NCI-H1930 (cell line): ENCODE measurements at places on chromosomes 11 and 22.

GRCh38 chr11:14905104-14906033, 13.3 kb upstream of the CYP2R1 start:
- DNase-seq, result peak; percentile 60

GRCh38 chr11:20363500-20364340, at the start of gene HTATIP2:
Gene HTATIP2, plus strand, starts transcription at chr11:20363714. Its CDS starts 524 bp downstream, at chr11:20364238.
- DNase-seq, result peak; percentile 69

- no peak for DNase-seq
Measured at GRCh38 chr11:72326151-72326848, 82.3 kb upstream of the PHOX2A start.

DNA sequence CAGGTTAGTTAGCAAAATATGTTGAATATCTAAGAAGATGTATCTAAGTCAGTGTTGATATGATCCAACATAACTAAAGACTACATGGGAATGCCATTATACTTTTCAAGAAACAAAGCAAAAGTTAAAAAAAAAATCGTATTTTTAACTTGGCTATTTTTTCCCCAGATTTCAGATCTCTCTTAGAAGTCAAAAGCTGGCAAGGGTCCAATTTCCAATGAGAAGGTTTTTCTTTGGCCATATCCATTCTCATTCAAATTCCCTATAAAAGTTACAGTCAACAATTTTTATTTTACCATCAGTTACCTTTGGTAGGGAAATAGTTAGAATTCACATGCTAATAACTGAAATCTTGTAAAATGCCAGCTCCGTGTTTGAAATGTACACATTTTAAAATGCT, 70.5 kb upstream of the FAT3 start:
- no peak for DNase-seq

- peak; percentile 26 for DNase-seq
Measured at GRCh38 chr11:130448416-130449309, at the start of gene ADAMTS15. Gene ADAMTS15, plus strand, starts transcription at chr11:130448645. Its CDS starts 329 bp downstream, at chr11:130448974.

DNA sequence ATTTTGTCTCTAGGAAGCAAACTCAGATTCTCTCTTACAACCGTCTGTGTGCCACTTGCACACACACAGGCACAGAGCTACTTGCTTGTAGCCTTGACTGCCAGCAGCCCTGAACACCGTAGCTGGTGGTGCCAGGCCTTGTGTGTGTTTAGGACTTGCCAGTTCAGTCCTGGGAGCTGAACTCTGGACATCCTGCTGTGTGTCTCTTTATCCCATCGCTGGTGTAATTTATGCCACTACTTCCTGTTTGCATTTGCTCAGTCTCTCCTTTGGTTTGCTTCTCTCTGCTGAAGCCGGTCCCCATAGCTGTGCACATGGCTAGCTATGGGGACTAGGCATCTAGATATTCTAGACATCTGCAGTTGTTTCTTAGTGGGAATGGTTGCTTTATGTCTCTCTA, 24.0 kb downstream of the MARK2 start:
- DNase-seq, result no peak

GRCh38 chr11:33874433-33874832, 17.4 kb downstream of the LMO2 start:
- DNase-seq, result no peak

DNA sequence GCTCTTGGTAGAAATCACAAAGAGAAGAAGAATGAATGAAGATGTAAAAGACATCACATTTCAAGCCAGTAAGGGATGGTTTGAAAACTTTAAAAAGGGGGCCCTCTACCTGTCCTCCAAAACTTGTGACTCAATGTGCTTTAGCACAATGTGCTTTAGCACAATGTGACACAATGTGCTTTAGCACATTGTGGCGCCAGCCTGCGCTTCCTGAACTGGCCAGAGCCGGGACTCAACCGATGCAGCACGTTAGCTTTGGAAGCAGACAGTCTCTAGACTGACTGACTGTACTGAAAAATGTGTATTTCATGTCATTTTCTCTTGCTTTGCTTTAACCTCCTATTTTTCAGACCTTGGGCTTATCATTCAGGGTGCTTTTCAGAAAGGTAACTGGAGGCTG, 63.5 kb downstream of the FAM83F start:
- DNase-seq, result no peak

DNA sequence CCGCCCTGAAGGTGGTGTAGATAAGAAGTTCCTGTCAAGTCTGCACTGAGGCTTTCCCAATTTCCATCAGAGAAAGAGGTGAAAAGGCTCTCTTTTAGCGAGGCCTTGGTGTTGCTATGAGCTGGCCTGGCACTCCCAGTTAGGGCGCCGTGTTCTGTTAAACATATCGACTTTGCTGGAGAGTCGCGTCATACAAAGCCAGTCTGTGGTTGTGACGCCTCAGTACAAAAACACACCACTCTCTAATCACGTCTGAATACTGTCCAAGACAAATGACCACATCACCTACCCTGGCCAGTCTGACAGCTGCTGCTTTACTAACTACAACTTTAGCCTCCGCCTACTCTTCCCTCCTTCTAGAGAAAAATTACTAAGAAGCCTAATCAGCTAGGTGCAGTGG, 8.0 kb upstream of the TOLLIP start:
- DNase-seq, result no peak

DNA sequence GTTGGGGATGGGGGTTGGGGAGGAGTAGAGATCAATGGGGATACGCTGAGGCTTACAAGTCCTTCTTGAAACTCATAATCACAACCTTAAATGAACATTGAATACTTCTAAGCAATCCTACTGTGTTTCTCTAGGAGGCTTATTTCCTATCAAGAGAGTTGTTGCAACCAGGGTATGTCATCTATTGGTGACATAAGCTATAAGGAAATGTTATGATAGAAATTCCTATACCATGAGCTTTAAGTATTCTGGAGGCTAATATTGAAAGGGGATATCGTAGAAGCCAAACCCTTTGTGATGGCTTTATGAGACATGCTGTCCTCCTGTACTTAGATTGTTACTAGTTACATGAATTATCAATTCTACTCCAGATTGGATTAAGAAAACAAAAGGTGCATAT, 72.9 kb downstream of the DKK3 start:
- no peak for DNase-seq

- DNase-seq, result no peak
Measured at GRCh38 chr11:103031834-103032233, 60.1 kb downstream of the DCUN1D5 start.

DNA sequence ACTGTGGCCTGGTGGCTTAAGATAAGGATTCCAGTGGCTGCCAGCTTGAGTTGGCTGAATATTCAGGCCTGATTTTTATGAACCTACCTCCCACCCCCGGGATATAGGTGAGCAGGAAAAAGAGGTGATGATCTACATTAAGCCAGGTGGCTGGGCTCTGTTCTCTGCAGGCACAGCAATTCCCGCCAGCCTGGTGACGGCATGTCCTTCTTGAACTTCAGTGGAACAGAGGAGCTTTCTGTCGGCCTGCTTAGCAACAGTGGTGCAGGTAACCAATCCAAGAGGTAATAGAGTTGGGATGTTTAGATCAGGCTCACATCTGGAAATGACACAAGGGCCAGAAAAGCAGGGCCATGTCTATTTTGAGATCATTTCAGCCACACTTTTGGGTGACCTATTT, 68.7 kb downstream of the DEPDC5 start:
- DNase-seq, result no peak

DNA sequence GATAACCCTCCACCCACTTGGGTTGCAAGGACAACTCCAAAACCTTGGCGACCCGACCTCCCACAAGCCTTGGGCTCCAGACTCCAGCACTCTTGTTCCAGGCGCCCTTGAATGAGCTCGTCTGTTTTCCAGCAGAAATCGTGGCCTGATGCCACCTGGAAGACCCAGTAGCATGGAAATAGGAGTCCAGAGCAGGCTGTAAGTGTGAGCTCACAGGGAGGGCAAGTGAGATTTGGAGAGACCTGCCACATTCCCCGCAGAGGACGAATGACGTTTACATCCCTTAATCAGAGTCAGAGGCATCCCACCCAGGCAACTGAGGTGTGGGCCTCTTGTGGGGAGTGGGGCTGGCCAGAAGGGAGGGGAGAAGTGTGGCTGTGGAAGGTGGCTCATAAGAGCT, 71.9 kb downstream of the LDLRAD3 start:
- DNase-seq, result no peak

DNA sequence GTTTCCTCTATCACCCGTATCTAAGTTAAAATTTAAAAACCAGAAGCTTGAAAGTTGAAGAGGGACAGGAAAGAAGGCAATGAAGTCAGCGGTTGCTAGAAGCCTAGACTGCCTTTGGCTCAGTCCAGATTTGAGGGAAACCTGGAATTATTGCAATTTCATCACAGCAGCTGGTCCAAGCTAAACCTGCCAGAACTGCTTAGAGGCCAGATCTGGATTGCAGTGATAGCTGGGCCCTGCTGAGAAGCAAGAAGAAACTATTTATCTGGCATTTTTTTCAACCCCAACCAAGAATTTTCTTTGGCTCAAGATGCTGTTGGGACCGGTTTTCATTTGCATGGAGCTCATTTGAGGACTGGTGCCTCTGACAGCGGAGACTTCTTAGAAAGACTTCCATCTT, 121.5 kb upstream of the TEAD1 start:
- no peak for DNase-seq

DNA sequence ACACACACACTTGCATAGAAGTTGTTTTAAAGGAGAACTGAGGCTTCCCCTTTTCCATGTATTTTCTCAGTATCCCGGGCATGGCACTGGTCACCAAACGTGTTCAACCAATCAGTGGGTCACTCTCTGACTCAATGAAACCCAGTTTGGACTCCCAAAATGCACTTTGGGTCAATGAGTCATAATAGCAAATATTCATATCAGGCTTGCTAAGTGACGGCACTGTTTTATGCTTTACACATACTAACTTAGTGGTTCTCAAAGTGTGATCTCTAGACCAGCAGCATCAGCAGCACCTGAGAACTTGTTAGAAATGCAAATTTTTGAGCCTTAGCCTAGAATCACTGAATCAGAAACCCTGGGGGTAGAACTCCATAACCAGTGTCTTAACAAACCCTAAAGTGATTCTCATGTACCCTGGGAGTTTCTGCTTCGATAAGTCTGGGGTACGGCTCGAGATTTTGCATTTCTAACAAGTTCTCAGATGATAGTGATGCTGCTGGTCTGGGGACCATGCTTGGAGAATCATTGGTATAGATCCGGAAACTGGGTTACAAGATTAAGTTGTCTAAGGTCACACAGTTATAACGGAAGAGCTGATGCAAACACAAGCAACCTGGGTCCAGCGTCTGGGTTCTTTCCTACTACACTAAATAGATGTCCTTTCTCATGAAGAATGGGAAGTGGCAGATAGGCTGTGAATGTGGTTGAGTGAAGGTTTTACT, 35.6 kb downstream of the ETS1 start:
- DNase-seq, result no peak

DNA sequence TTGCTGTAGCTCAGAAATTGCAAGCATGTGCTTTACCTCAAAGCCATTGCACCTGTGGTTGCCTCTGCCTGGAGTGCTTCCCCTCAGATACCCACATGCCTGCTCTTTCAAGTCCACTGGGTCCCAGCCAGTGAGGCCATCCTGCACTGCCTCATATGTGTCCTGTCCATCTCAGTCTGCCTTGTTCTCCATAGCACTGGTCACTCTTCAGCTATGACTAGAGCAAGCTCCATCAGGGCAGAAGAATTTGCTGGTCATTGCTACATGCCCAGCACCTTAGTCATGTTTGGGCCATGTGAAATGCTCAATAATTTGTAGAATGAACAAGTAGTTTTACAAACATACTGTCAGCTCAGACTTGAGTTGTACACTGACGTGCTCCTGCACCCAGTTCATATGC, 64.4 kb upstream of the HORMAD2 start:
- no peak for DNase-seq

DNA sequence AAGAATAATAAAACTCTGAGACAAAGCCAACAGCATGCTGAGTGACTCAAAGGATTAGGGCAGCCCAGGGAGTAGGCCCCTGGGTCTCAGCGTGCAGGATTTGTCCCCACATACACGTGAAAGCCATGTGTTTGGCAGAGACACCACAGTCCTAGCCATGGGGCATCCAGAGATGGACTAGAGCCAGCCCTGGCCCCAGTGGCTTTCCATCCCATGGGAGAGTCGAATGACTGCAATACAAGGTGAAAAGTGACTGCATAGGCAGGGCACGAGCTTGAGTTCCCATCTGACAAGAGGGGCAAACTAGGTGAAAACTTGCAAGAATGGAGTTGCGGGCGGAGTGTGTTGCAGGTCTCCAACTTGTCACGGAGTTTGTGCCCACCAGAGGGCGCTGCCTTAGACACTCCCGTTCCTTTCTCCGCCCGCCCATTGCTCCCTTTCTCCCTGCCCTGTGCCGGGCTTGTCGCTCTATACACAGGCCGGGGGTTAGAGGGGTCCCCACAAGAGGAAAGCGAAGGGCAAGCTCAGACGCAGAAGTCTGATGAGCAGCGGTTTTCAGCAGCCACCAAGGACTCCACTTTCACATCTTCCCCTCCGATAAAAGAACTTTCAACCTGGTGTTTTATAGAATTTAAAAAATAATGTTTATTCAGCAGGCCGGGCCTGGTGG, 24.2 kb downstream of the TSKU start:
- DNase-seq, result peak; percentile 77

- no peak for DNase-seq
Measured at GRCh38 chr22:47218671-47219070, 456.2 kb downstream of the TBC1D22A start.

DNA sequence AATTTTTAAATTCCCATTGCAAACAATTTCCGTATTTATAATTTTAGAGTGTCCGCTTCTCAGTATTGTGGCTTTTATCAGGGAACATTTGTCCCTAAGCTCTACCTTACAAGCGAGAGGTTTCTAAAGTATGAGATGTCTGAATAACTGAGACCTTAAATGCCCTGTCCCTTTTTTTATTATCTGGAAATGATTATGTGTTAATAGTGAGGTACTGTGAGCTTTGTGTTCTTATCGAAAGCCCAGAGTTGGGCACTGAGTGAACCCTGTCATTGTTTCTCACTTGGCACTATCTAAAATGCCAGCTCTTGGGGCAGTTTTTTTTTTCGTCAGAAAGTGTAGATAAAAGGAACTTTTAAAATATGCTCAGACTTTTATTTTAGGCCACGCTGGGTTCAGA, 9.5 kb downstream of the CTTN start:
- no peak for DNase-seq

DNA sequence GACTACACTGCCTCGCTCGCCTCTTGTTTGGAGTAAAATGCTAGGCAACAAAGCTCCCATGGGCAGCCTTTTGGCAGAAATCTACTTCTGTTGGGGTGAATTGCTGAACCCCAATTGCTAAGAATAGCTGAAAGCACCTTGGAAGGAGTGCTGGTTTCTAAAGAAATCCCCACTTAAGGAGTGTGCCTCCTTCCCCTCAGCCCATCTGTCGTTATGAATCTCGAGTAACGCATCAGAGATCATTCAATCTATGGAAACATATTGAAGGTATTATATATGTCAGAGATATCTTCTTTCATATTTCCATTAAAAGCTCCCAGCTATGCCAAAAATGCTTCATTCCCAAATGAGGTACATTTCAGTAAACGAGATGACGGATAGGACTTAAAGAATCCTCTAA, 229.6 kb upstream of the BLID start:
- DNase-seq, result no peak

DNA sequence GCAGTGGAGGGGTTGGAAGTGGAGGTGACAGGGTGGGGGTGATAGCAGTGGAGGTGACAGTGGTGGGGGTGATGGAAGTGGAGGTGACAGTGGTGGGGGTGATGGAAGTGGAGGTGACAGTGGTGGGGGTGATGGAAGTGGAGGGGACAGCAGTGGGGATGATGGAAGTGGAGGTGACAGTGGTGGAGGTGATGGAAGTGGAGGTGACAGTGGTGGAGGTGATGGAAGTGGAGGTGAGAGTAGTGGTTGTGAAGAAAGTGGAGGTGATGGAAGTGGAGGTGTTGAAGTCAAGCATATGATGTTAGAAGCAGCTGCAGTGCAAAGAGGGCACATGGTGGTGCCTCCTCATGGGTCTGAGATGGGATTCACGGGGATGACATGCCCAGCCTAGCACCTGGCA, 141.5 kb downstream of the CACNA1I start:
- DNase-seq, result no peak
